ENCODE measurements at places on chromosomes 1 and 21. TPM values are rescaled to one million over a fixed set of nuclear protein-coding genes. Genes with fewer than 3 reads are reported as not detected.

DNA sequence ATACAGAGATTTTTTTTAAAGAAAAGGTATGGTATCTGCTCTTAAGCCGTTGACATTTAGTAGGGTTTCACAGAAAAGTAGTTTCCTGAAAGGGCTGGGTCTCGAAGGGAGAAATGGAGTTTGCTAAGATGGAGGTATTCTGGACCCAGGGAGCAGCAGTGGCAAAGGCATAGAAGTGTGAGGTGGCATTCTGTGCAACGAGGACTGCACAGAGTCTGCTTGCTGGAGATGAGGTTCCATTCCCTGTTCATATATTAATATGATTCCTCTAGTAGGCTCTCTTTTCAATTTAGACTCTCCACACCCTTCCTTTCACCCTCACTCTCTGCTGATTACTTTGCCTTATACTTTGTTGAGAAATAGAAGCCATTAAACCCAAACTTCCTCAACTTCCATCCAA is 38.5 kb upstream of the PODN start:
- no peak for DNase-seq
- no peaks in the 10 kb centered on the region for H3K27me3 ChIP-seq
- peaks cover 7% of the 10 kb centered on the region for H3K4me1 ChIP-seq

- H3K27me3 ChIP-seq = no peaks in the 10 kb centered on the region
- no peaks in the 10 kb centered on the region for H3K36me3 ChIP-seq
- DNase-seq = no peak
- no peaks in the 10 kb centered on the region for H3K4me1 ChIP-seq
- no peak overlapping the region for H3K27ac ChIP-seq
- no peak overlapping the region for H3K4me3 ChIP-seq
These were observed 195.0 kb upstream of the RGS18 start for GRCh38 chr1:191963286-191963685.

DNA sequence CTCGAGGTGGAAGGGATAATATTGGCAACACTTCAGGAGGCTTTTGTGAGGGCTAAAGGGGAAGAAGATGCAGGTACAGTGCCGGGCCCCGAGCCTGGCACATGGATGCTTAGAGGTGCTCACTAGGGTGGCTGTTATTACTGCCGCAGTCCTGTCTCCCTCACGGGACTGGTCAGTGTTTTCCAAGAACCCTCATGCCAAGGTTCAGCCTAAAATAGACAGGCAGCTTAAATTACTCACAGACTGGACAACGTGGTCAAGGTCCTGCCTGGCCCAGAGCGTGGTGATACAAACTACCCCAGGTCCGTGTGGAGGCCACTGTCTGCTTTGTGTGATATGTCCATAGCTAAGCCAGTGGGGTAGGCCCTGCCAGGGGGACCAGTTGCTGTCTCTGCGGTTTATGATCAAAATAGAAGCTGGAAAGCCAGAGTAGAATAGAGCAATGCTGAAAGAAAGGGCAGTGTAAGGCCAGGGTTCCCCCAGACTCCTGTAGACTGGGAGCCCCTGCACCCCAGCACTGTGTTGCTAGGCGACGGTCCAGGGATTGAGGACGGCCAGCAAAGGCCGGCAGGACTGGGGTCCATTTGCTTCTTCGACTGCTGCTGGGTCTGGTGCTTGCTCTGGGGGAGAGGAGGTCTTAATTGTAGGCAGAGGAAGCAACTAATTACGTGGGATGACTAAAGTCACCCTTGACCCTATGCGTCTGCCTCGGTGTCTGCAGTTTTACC is 36.1 kb downstream of the ELAPOR1 start:
- H3K27ac ChIP-seq = no peak overlapping the region
- H3K27me3 ChIP-seq = no peaks in the 10 kb centered on the region
- DNase-seq = no peak
- no peak overlapping the region for H3K4me3 ChIP-seq
- no peaks in the 10 kb centered on the region for H3K4me1 ChIP-seq
- no peaks in the 10 kb centered on the region for H3K36me3 ChIP-seq

- H3K27ac ChIP-seq = no peak overlapping the region
- no peak overlapping the region for H3K4me3 ChIP-seq
These were observed 431.6 kb upstream of the PTBP2 start for GRCh38 chr1:96290033-96290432.

DNA sequence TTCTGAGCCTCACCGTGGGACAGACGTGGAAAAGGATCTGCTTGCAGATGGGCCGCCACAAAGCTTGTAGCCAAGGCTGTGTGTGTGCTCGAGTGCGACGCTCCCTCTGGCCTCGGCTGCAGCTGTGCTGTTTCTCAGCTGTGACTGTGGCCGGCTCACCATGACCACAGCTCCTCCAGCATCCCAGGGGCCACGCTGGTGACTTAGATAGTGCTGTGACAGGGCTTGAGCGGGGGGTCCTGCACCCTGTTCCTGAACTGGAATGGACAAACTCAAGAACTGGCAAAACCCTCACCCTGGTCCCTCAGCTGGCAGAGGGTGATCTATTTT is 17.4 kb upstream of the ACTRT2 start:
- H3K4me1 ChIP-seq = no peaks in the 10 kb centered on the region
- H3K27ac ChIP-seq = no peak overlapping the region
- no peaks in the 10 kb centered on the region for H3K36me3 ChIP-seq
- DNase-seq = no peak

Gene RNF223
- total RNA-seq = not detected

GRCh38 chr21:33932731-33933130 is 17.1 kb upstream of the ATP5PO start:
- H3K4me3 ChIP-seq = peak overlapping the region; percentile 91
- peak overlapping the region; percentile 99 for H3K27ac ChIP-seq
- no peak for DNase-seq
- peaks cover 24% of the 10 kb centered on the region for H3K36me3 ChIP-seq

DNA sequence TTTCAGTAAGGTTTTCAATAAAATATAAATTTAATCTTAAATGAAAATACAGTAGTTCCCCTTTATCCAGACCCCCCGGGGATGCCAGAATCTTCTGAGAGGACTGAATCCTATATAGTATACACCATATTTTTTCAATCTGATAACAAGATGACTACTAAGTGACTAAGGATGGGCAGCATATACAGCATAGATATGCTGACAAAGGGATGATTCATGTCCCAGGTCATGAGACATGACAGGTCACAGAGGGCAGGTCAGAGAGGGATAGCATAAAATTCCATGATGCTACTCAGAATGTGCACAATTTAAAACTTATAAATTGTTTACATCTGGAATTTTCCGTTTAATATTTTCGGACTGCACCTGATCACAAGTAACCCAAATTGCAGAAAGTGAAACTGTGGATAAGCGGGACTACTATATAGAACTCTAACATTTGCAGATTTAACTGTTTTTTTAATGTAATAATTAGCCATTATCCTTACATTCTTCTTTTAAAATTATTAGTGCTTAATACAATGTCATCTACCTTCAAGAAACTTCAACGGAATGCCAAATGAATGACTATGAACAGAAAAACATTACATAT is 48.8 kb downstream of the LRRC40 start:
- no peaks in the 10 kb centered on the region for H3K27me3 ChIP-seq
- no peaks in the 10 kb centered on the region for H3K4me1 ChIP-seq
- H3K36me3 ChIP-seq = peaks cover 10% of the 10 kb centered on the region
- DNase-seq = no peak
- no peak overlapping the region for H3K27ac ChIP-seq
- no peak overlapping the region for H3K4me3 ChIP-seq

Gene ADGRL2
- total RNA-seq = not detected

- H3K36me3 ChIP-seq = no peaks in the 10 kb centered on the region
- H3K27ac ChIP-seq = no peak overlapping the region
- no peak overlapping the region for H3K4me3 ChIP-seq
- H3K27me3 ChIP-seq = no peaks in the 10 kb centered on the region
- no peaks in the 10 kb centered on the region for H3K4me1 ChIP-seq
These were observed 419.0 kb upstream of the LRRC7 start for GRCh38 chr1:69148731-69149130.

- H3K27ac ChIP-seq = no peak overlapping the region
- no peaks in the 10 kb centered on the region for H3K4me1 ChIP-seq
- no peak for DNase-seq
- peaks cover 5% of the 10 kb centered on the region for H3K27me3 ChIP-seq
- no peaks in the 10 kb centered on the region for H3K36me3 ChIP-seq
These were observed 688.5 kb downstream of the MATN1 start for GRCh38 chr1:30034627-30035521.

DNA sequence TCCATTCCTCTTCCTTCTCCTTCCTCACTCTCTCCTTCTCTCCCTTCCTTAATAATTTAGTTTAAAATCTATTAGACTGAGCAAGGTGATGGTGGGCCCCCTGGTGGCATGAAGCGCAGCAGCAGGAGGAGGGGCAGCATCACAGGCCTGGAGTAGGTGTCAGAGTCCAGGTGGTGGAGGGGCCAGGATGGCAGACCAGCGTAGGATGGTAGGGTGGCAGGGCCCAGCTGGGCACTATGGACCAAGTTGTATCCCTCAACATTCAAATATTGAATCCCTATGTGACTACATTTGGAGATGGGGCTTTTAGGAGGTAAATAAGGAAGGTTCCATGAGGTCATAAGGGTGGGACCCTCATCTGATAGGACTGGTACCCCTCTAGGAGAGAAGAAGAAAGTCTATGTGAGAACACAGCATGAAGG is 61.0 kb downstream of the WDR4 start:
- no peak overlapping the region for H3K27ac ChIP-seq
- no peaks in the 10 kb centered on the region for H3K36me3 ChIP-seq
- peak; percentile 80 for DNase-seq
- H3K4me3 ChIP-seq = no peak overlapping the region
- H3K4me1 ChIP-seq = peaks cover 2% of the 10 kb centered on the region

DNA sequence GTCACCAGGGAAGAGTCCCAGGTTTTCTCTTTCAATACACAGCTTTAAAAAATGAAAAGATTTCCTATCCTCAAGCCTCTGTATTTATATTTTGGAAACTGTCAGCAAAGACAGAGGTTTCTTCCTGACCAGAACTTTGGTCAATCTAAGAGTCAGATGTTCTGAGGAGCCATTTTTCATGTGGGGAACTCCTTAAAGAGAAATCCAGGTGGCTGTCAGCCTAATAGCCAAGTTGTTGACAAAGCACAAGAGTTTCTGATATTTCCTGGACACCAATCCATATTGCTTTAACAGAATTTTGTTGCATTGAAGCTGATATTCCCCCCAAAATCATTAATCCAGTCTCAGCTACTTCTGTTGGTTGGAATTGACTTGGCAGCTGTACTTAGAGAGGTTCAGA is 318.6 kb upstream of the NFIA start:
- no peaks in the 10 kb centered on the region for H3K4me1 ChIP-seq
- H3K27me3 ChIP-seq = peaks cover 1% of the 10 kb centered on the region
- no peaks in the 10 kb centered on the region for H3K36me3 ChIP-seq
- H3K4me3 ChIP-seq = no peak overlapping the region

Measured in activated CD8-positive, alpha-beta T cell treated with anti-CD3 and anti-CD28 coated beads for 36 hours (primary cell).